ENCODE measurements at places on chromosomes 13 and 19.

DNA sequence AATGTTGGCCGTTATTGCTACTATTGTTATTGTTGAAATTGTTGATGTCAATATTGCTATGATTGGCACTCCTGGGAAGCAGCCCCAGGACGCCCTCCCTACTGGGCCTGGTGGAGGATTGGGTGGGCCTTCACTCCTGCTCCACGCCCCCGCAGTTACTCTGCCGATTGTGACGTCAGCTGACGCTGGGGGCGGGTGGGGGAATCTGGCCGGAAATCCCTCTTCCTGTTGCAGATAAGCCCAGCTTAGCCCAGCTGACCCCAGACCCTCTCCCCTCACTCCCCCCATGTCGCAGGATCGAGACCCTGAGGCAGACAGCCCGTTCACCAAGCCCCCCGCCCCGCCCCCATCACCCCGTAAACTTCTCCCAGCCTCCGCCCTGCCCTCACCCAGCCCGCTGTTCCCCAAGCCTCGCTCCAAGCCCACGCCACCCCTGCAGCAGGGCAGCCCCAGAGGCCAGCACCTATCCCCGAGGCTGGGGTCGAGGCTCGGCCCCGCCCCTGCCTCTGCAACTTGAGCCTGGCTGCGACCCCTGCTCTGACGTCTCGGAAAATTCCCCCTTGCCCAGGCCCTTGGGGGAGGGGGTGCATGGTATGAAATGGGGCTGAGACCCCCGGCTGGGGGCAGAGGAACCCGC, at the start of gene ETV2:
ETV2 (plus strand) TSS at position 231 of the 637 bp plus-strand sequence. CDS start 716 bp downstream, outside the sequence.
- DNase-seq, result peak; percentile 74

DNA sequence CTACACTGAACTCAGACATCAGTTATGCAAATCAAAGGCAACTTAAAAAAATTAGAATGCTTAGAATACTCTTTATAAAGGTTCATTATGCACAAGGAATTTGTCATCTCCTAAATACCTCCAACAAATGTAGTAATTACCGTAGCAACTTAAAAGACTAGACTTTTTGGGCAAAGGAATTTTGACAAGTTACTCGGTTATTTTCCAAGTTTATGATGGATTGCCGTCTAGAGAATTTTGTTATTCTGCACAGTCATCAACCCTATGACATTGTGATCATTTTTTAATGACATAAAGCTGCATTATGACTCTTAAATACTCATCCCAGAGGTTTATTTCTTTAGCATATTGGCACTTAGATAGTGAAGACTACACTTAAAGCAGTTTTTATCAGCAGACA, 71.9 kb downstream of the TRPC4 start:
- DNase-seq, result no peak

- no peak for DNase-seq
Observed at GRCh38 chr13:50152224-50152623, 137.0 kb downstream of the KCNRG start.

GRCh38 chr19:13149628-13150186, 468 bp downstream of the STX10 start:
- no peak for DNase-seq

GRCh38 chr13:46615888-46616531, 63.0 kb downstream of the LRCH1 start:
- no peak for DNase-seq

GRCh38 chr19:57233207-57233606, 2.4 kb downstream of the AURKC start:
- DNase-seq, result no peak

- DNase-seq, result no peak
Observed at GRCh38 chr13:23859904-23860303, 29.3 kb downstream of the MIPEP start.

DNA sequence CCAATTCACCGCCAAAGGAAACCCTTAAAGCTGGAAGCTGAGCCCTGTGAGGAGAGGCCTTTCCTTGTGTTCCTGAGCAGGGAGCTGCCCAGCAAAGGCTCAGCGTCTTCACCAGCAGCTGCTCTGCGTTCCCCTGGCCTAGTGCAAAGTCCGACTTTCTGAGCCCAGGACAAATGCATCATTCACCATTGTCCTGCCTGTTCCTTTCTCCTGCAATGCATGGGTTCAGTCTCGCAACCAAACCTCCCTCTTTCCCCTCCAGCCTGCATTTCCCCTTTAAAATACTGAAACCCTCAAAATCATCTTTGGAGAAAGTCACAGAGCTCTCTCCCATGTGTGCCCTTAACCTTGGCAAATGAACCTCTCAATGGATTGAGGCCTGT, 12.9 kb upstream of the TMEM255B start:
- DNase-seq, result no peak

DNA sequence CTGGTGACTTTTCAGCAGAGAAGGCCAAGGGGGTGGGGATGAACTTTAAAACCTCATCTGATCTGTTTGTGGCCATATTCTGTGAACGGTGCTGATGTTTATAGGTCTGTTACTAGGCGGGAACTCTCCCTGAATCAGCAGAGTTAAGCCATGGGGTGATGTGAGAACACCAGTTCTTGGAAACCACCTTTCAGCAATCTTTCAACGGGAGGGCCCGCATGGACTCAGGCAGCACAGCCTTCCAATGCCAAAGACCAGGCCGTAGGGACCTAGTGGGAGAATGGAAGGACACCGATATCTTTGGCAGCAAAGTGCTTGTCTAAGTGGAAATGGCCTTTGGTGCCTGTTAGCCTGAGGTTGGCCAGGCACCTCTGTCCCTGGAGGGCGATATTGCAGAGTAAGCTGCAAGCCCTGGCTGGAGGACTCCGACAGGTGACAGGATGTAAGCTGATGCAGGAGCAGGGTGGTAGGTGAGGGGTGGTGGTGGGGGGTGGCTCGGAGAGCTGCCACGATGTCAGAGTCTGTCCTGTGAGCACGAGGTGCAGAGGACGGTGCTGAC, 57.0 kb downstream of the ERCC5 start:
- DNase-seq, result no peak

GRCh38 chr13:40127476-40127875, 472.0 kb downstream of the COG6 start:
- DNase-seq, result no peak

- peak; percentile 91 for DNase-seq
Observed at GRCh38 chr19:46076951-46077814, 36.4 kb upstream of the IGFL4 start.

DNA sequence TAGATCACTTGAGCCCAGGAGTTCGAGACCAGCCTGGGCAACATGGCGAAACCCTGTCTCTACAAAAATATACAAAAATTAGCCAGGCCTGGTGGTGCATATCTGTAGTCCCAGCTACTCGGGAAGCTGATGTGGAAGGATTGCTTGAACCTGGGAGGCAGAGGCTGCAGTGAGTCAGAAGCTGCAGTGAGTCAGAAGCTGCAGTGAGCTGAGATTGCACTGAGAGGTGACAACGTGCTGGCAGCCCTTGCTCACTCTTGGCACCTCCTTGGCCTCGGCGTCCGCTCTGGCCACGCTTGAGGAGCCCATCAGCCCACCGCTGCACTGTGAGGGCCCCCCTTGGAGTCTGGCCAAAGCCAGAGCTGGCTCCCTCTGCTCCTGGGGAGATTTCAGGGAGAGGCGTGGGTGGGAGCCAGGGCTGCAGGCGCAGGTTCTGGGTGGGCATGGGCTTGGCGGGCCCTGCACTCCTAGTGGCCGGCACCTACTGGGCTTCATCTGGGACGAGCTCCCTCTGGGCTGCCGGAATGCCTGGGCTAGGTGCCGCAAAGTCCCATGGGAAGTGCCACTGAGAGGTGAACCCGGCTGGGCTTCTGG, 39.5 kb upstream of the RPL21 start:
- no peak for DNase-seq

GRCh38 chr13:93270769-93271742, 44.4 kb downstream of the GPC6 start:
- no peak for DNase-seq

- peak; percentile 71 for DNase-seq
Observed at GRCh38 chr13:29472332-29472961, 123.0 kb downstream of the SLC7A1 start.

DNA sequence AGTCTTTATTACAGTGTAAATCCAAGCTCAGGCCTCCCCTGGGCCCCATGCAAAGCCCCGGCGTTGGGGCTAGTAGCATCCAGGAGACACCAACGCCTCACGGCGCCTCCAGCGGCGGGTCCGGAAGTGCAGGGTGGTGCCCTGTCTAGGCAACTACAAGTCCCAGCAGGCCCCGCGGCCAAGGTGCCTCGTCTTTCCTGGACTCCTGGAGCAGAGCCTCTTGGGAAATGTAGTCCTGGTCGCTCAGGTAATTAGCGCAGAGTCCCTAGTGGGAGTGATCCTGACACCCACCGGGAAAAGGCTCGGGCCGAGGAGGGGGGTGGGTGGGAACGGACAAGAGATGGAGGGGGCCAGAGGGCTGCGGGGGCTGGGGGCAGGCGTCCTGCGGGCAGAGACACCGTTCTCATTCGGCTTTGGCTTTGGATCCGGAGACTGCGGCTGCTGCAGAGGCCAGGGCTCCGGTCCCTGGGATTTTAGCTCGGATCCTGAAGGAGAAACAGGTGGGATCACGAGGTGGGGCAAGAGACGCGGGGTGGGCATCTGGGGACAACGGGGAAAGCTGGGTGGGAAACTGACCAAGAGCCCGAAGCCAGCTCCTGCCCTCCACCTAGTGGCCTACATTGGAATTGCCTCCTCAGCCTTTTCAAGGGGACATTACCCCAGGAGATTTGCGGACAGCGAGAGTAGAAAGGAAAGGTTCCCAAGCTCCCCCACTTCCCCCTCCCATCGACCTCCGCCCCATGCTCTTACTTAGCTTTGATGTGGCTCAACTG, 11.4 kb downstream of the RTN2 start:
- DNase-seq, result peak; percentile 89

DNA sequence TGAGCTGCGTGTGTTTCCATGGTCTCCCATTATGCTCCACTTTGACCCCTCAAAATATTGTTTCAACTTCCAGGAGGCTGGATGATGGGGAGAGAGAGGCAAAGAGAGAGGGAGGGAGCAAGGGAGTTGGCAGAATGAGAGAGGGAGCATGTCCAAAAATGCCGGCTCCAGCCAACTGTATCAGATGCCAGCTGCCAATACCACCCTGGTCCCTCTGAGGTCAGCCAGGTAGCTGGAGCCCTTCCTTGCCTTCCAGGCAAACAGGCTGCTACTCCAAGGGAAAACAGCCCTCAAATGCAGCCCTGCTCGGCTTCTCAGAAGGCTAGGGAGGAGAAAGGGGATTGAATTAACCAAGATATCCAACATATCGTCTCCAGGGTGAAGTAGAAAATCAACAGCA, 440.0 kb downstream of the TSHZ3 start:
- DNase-seq, result no peak

Measured in iPS-NIHi11 (cell line).